Activated CD4-positive, alpha-beta T cell treated with anti-CD3 and anti-CD28 coated beads, Interleukin-2, amount 10 ng/mL, durations not matched to agents 24 days and 14 days (primary cell): ENCODE measurements at places on chromosomes 11 and 22. TPM values are rescaled to one million over a fixed set of nuclear protein-coding genes. Genes with fewer than 3 reads are reported as not detected.

The MS4A4E gene
- total RNA-seq = 0.28 TPM in 1 of 2 replicates, not detected in the other

DNA sequence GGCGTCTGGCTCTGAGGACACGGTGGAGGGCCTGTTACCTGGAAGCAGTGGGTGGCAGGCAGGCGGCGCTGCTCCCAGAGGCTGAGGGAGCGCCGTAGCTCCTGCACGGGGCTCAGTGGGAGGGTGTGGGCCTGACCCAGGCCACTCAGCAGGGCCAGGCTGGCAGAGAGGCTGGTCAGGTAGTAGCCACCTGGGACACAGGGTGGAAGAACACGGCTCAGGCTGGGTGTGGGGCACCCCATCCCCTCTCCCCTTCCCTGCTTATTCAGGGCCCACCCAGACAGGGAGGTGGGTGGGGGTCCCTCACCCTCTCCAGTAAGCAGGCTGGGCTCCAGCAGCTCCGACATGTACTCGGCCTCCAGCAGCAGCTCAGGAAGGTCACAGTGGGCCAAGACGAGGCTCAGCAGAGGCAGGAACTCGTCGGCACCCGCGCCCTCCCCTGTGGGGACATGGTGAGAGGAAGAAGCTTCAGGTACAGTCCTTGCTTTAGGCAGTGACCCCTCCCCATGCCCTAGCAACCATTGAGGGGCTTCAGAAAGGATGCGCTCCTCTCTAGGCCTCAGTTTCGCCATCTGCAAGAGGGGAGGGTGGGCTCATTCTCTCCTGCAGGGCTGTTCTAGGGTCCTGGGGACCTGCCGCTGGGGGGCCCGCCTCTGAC lies 2.9 kb downstream of the RIN1 start:
- DNase-seq = no peak

- DNase-seq = no peak
Observed at GRCh38 chr11:16359369-16359768, 3.0 kb upstream of the SOX6 start.

- DNase-seq = no peak
Observed at GRCh38 chr22:20843501-20843900, 15.1 kb downstream of the PI4KA start.

DNA sequence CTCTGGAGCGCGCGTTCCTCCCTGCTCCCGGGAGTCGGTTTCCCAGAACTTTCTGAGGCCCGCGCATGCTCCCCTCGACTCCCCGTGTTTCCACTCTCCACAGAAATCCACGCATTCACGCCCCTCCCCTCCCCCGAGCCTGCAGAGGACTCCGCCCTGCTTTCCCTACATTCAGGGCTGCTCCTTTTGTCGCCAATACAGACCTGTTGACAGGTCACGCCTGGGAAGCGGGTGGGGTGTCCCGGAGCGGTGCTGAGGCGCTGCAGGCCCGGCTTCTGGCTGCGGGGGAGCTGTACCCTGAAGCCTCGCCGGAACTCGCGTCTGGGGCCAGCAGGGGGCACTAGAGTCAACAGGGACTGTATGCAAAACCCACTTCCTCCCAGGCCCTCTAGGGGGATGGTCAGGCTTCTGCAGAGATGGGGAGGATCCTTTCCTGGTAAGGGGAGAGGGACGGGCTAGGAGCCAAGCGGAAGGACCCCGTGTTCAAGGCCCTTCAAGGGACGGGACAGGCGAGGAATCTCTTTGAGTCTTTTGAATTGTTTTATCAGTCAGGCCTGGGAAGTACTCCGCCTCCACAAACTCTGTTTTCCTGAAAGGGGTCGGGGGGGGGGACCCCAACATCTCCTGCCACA lies at the start of gene PRAME:
TSS of gene PRAME (minus strand) at position 294 of the 632 bp plus-strand sequence. CDS start 2,433 bp downstream, outside the sequence.
- peak; percentile 93 for DNase-seq

DNA sequence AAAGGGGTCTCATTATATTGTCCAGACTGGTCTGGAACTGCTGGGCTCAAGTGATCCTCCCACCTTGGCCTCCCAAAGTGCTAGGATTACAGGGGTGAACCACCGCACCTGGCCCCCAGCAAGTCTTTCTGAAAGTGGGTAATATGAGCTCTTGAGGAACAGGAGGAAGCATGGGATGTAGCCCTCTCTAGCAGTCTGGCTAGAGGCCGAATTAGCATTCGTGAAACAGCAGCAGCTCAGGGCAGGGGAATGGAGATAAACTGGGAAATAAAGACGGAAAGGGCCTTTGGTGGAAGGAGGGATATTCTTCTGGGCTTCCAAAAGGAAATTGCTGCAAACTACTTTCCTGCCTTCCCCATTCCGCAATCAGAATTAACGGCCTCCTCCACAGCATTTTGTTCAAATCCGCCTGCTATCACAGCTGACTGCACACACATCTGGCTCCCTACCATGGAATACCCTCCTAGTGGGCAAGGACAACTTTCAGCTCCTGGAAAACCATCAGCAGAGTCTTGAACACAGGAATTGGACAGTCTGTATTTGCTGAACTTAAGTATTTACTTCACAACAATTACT lies 44.3 kb downstream of the MICAL3 start:
- DNase-seq = no peak

- DNase-seq = no peak
Observed at GRCh38 chr11:32643526-32643925, 59.9 kb downstream of the EIF3M start.
